Purkinje cell (primary cell): ENCODE measurements at places on chromosomes 12 and 14. TPM values are rescaled to one million over a fixed set of nuclear protein-coding genes. Genes with fewer than 3 reads are reported as not detected.

SLC7A7 gene
- polyA plus RNA-seq = not detected in 2 replicates

PMCH gene
- 0.38 and 2.1 TPM in 2 replicates for polyA plus RNA-seq

ASCL1 gene
- polyA plus RNA-seq = 1.0 and 1.8 TPM in 2 replicates

NOXRED1 gene
- 0.60 TPM in 1 of 2 replicates, not detected in the other for polyA plus RNA-seq

TMEM121 gene
- 0.27 and 0.38 TPM in 2 replicates for polyA plus RNA-seq

AICDA gene
- polyA plus RNA-seq = not detected in 2 replicates

ENDOU gene
- not detected in 2 replicates for polyA plus RNA-seq

BDKRB1 gene
- polyA plus RNA-seq = not detected in 2 replicates

UNC79 gene
- 7.5 and 10.4 TPM in 2 replicates for polyA plus RNA-seq

SLC5A8 gene
- 0.16 TPM in 1 of 2 replicates, not detected in the other for polyA plus RNA-seq

RFX4 gene
- polyA plus RNA-seq = 5.7 and 7.2 TPM in 2 replicates

TAS2R10 gene
- polyA plus RNA-seq = 3.4 and 4.6 TPM in 2 replicates

STON2 gene
- polyA plus RNA-seq = 3.4 and 3.5 TPM in 2 replicates

SLCO1A2 gene
- polyA plus RNA-seq = 0.42 and 1.4 TPM in 2 replicates

TEX22 gene
- not detected in 2 replicates for polyA plus RNA-seq

SERPINA9 gene
- not detected in 2 replicates for polyA plus RNA-seq

ADSS1 gene
- polyA plus RNA-seq = 1.8 and 1.9 TPM in 2 replicates

BMP4 gene
- polyA plus RNA-seq = 1.2 TPM in 1 of 2 replicates, not detected in the other

RNU7-1 gene
- not detected in 2 replicates for polyA plus RNA-seq

SART3 gene
- 10.0 and 10.4 TPM in 2 replicates for polyA plus RNA-seq

ERO1A gene
- 46.3 and 48.5 TPM in 2 replicates for polyA plus RNA-seq

GPHB5 gene
- polyA plus RNA-seq = not detected in 2 replicates

DPPA3 gene
- polyA plus RNA-seq = not detected in 2 replicates

TMEM233 gene
- polyA plus RNA-seq = 4.9 TPM in 1 of 2 replicates, not detected in the other

OAS2 gene
- 0.34 TPM in 1 of 2 replicates, not detected in the other for polyA plus RNA-seq

TAS2R43 gene
- not detected in 2 replicates for polyA plus RNA-seq

BHLHE41 gene
- 15.1 and 23.3 TPM in 2 replicates for polyA plus RNA-seq

PLEKHG7 gene
- polyA plus RNA-seq = not detected in 2 replicates

TAOK3 gene
- 68.5 and 71.5 TPM in 2 replicates for polyA plus RNA-seq

DLK1 gene
- not detected in 2 replicates for polyA plus RNA-seq

GPR65 gene
- not detected in 2 replicates for polyA plus RNA-seq

LUM gene
- polyA plus RNA-seq = not detected in 2 replicates

HOXC10 gene
- polyA plus RNA-seq = not detected in 2 replicates

KIF26A gene
- polyA plus RNA-seq = not detected in 2 replicates

RPL10L gene
- polyA plus RNA-seq = not detected in 2 replicates

WNT1 gene
- not detected in 2 replicates for polyA plus RNA-seq

BAZ1A gene
- 0.31 and 0.73 TPM in 2 replicates for polyA plus RNA-seq

FZD10 gene
- polyA plus RNA-seq = 1.2 and 2.2 TPM in 2 replicates

PTPRO gene
- polyA plus RNA-seq = 6.8 TPM in 1 of 2 replicates, not detected in the other

CCDC177 gene
- 0.13 TPM in 1 of 2 replicates, not detected in the other for polyA plus RNA-seq

PLXNC1 gene
- 2.1 and 3.8 TPM in 2 replicates for polyA plus RNA-seq

GLIPR1L1 gene
- polyA plus RNA-seq = 3.4 and 4.4 TPM in 2 replicates

KLRD1 gene
- 0.09 and 0.32 TPM in 2 replicates for polyA plus RNA-seq

CHGA gene
- polyA plus RNA-seq = 16.3 TPM in 1 of 2 replicates, not detected in the other
